NAMALWA (cell line): ENCODE measurements at places on chromosomes 13 and 19.

DNA sequence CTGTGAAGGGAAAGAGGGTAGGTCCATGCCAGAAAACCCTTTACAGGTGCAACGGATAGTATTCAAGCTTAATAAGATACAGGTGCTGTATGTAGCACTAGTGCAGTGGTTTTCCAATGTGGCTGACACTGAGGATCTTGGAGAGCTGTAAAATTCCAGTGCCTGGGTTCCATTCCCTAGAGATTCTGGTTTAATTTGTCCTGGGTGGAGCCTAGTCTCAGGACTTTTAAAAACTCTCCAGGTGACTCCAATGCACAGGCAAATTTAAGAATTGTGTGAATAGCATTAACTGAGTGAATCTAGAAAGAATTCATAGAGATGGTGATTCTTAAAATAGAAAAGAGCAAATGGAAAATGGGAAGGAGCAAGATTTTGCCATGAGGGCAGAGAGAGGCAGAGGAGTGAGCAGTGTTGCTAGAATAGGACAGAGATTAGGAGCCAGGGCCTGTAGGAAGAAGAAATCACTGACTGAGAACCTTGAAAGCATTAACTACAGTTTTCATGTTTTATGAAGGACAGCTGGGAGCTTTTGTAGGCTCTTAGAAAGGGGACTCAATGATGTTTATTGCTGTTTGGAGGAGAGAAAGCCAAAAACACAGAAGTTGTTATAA is 261.8 kb downstream of the DLEU7 start:
- no peak for DNase-seq

DNA sequence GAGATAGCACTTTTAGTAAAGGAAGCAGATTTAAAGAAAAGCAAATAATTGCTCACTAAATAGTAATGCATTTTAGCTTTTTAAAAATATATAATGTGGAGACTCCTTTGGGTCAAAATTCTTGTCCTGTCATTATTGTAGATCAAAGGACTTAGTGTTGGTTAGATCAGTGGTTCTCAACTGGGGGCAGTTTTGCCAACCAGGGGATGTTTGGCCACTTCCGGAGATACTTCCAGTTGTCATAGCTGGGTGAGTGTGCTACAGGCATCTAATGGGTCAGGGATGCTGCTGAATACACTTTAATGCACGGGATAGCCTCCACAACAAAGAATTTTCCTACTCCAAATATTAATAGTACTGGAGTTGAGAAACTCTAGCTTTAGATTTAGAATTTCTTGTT is 126.8 kb downstream of the LMO7 start:
- no peak for DNase-seq

GRCh38 chr19:3278749-3279148 is 54.3 kb downstream of the CELF5 start:
- no peak for DNase-seq

GRCh38 chr13:57653229-57653989 is 21.9 kb downstream of the PCDH17 start:
- DNase-seq, result no peak

- DNase-seq, result peak; percentile 80
Measured at GRCh38 chr13:49938314-49938713, 2.2 kb upstream of the SPRYD7 start.

DNA sequence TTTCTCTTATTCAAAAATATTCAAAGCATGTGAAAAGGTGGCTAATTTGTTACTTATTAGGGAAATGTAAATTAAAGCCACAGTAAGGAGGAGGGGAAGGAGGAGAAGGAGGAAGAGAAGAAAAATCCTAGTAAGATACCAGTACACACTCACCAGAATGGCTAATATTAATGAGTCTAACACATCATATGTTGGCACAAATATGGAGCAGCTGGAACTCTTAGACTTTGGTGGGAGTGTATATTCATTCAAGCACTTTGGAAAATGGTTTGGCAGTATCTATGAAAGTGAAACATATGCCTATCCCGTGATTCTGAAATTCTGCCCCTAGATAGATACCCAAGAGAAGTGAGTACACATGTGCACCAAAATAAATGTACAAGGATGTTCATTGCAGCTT is 38.1 kb upstream of the RGCC start:
- DNase-seq, result no peak

GRCh38 chr13:42041684-42042035 is 6.8 kb upstream of the DGKH start:
- peak; percentile 28 for DNase-seq

GRCh38 chr19:5680084-5680436 is 256 bp downstream of the MICOS13 start:
- no peak for DNase-seq

- DNase-seq, result no peak
Measured at GRCh38 chr19:13834244-13835069, 39.2 kb downstream of the ZSWIM4 start.

- no peak for DNase-seq
Measured at GRCh38 chr19:7859831-7860713, 14.1 kb downstream of the PRR36 start.

- DNase-seq, result no peak
Measured at GRCh38 chr13:38086721-38087120, 217.1 kb upstream of the TRPC4 start.

- no peak for DNase-seq
Measured at GRCh38 chr13:101673360-101674105, 221.1 kb downstream of the ITGBL1 start.

- no peak for DNase-seq
Measured at GRCh38 chr13:25992076-25992475, 59.7 kb downstream of the SHISA2 start.

- no peak for DNase-seq
Measured at GRCh38 chr19:17949956-17950309, 17.0 kb upstream of the KCNN1 start.

- DNase-seq, result peak; percentile 58
Measured at GRCh38 chr19:23762884-23763711, 4.4 kb upstream of the ZNF681 start.

GRCh38 chr19:10419646-10420443 is 493 bp upstream of the PDE4A start:
- peak; percentile 91 for DNase-seq

GRCh38 chr19:55383279-55384130 is 587 bp downstream of the TMEM238 start:
- DNase-seq, result peak; percentile 77

GRCh38 chr13:29905845-29906244 is 55.4 kb upstream of the UBL3 start:
- no peak for DNase-seq

GRCh38 chr13:106530171-106530851 is 5.2 kb downstream of the EFNB2 start:
- no peak for DNase-seq

GRCh38 chr19:1482361-1483130 is 3.5 kb upstream of the C19orf25 start:
- no peak for DNase-seq

GRCh38 chr19:33207040-33207620 is 13.0 kb downstream of the LRP3 start:
- DNase-seq, result no peak

- DNase-seq, result no peak
Measured at GRCh38 chr19:30428092-30428680, 56.0 kb downstream of the ZNF536 start.

DNA sequence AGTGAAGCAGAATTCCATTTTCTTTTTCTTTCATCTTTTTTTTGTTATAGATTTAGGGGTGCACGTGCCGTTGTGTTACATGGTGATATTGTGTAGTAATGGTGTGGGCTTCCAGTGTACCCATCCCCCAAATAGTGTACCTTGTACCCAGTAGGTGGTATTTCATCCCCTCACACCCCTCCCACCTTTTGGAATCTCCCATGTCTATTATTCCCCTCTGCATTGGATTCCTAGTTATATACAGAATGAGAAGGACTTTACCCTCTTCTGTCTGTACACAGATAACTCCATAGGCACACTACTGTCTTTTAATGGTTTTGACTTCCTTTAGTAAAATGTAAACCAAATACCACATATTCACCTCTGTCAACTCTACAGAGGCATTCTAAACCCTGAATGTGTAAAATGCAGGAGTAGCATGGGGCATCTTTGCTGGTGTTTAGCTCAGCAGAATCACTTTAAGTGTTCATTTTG is 28.0 kb downstream of the FRY start:
- no peak for DNase-seq

DNA sequence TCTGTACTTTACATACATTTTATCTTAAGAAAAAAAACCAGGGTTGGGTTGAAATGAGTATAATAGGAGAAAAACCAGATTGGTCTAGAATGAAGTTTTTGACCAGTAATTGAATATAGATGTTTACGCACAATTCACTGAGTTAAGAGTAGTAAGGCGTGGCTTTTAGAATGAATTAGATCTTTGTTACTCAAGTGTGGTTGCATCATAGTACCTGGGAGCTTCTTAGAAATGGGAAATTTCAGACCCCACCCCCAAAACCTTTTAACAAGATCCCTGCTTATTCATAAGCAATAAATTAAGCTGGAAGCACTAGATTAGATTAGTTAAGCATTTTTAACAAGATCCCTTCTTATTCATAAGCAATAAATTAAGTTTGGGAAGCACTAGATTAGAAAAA is 28.7 kb upstream of the LMO7 start:
- no peak for DNase-seq

DNA sequence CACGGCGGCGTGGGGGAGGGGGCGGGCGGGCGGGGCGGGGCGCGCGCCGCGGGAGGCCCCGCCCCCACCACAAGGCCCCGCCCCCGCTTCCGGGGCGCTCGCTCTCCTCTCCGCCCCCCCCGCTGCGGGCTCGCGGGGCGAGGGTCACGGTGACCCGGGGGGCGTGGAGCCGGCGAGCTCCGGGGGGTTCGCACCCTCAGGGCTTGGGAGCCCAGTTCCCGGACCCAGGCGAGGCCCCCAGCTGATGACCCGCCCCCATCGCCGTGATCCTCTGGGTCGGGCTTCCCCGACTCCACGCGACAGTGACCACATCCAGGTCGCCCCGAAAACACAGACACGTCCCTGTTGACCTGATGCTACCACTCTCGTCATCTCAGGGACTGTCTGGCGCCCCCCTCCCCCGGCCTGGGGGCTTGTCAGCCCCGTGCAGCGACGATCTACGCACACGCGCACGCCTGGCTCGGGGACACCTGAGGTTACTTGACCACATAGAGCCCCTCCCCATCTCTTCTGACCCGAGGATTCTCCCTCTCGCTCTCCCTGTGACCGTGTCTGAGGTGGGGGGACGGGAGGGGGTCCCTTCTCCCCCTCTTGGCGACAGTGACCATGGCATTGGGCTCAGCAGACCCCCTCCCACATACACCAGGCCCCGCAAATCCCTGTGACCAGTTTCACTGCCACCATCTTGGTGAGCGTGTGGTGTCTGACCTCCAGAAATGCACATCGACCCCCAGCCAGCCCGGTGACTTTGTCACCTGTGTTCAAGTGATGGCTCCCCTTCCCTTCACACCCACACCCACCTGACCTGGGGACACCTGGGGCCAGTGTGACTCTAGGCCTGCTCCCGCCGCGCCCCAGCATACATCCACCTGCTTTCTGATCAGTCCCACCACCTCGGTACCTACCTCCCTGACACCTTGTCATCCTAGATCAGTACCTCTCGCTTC is 670 bp downstream of the MAP2K7 start:
- peak; percentile 55 for DNase-seq

DNA sequence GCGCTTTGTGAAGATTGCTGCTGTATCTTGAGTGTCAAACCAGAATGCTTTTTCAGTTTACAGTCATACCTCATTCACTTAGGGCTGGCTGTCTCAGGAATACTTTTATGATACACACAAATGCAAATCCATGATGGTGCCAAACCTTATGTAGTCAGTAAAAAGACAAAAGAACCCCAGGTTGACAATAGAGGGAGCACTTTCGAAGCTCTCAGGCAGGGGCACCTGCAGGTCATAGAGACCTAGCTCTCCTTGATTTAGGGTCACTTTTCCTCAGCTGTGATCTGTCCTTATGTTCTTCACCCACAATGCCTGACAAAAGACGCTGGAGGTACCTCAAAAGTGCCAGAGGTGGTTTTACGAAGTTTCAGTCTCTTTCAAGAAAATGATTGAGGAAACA is 172.2 kb downstream of the DNAJC15 start:
- no peak for DNase-seq

GRCh38 chr13:54972838-54973237 is 1944.2 kb downstream of the OLFM4 start:
- DNase-seq, result no peak

DNA sequence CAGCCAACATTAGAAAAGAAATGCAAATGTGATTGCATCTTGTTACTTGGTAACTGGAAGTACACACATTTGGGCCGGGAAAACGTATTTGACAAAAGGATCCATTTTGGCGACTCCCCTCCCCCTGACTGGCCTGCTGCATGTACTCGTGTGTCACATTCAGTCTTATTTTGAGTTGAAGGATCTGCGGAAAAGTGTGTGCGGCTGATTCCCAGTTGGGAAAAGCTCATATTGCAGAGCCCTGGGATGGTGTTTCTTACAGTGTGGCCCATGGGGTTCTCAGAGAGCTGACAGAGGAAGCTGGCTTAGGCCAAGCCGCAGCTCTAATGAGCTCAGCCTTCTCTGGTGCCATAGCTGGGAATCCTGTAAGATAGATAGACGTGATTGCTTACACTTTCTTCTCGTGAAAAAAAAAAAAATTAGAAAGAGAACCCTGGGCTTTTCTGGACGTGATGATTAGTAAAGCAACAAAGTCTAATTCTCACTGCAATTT is 170.3 kb upstream of the ARGLU1 start:
- DNase-seq, result no peak

DNA sequence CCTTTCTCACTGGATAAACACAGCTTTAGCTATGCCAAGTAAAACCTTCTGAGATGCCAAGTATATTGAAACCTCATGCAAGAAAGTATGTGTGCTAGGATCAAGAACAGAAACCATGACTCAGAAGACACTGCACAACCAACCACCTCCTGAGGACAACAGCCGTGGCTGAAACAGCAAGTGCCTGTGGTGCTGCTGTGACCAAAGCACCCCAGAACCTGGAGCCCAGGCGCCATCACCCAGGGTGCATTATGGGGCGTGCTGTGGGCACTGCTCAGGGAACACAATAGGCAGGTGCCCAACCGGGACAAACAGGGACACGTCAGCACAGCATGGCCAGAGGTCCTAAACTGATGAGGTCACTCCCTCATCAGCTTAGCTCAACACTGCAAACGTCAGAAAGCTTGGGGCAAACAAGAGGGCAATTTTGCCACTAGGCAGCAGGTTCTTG is 101.3 kb upstream of the SLC15A1 start:
- no peak for DNase-seq

- no peak for DNase-seq
Measured at GRCh38 chr13:30051531-30052060, 201.2 kb upstream of the UBL3 start.

DNA sequence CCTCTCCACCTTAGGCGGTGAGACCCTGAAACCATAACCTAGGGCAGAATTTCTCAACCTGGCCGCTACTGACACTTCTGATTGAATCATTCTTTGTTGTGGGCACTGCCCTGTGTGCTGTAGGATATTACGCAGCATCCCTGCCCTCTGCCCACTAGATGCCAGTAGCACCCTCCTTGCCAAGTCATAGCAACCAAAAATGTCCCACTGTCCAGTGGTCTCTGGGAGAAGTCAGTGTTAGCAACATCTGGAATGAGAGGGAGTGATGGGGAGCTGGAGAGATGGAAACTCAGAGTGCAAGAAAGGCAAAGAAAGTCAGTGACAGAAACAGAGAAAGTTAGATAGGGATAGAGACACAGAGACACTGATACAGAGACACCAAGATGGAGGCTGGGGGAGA is 13.6 kb downstream of the KLK4 start:
- DNase-seq, result no peak

GRCh38 chr13:43307921-43308433 is 284.6 kb downstream of the DNAJC15 start:
- peak; percentile 25 for DNase-seq

GRCh38 chr19:52778811-52779210 is 7.8 kb downstream of the ZNF600 start:
- no peak for DNase-seq

GRCh38 chr13:87680298-87680697 is 9.1 kb downstream of the SLITRK5 start:
- DNase-seq, result peak; percentile 56

GRCh38 chr13:35648201-35648600 is 171.7 kb upstream of the MAB21L1 start:
- no peak for DNase-seq
